Thoracic aorta (tissue), 2 donors: ENCODE measurements at places on chromosomes 5 and 9. TPM values are rescaled to one million over a fixed set of nuclear protein-coding genes. Genes with fewer than 3 reads are reported as not detected.

- peaks cover 9% of the 10 kb centered on the region for H3K4me1 ChIP-seq
- H3K4me3 ChIP-seq: no peak overlapping the region
- no peak overlapping the region for H3K27ac ChIP-seq
Observed at GRCh38 chr5:78638423-78638822, 10.1 kb downstream of the LHFPL2 start.

DNA sequence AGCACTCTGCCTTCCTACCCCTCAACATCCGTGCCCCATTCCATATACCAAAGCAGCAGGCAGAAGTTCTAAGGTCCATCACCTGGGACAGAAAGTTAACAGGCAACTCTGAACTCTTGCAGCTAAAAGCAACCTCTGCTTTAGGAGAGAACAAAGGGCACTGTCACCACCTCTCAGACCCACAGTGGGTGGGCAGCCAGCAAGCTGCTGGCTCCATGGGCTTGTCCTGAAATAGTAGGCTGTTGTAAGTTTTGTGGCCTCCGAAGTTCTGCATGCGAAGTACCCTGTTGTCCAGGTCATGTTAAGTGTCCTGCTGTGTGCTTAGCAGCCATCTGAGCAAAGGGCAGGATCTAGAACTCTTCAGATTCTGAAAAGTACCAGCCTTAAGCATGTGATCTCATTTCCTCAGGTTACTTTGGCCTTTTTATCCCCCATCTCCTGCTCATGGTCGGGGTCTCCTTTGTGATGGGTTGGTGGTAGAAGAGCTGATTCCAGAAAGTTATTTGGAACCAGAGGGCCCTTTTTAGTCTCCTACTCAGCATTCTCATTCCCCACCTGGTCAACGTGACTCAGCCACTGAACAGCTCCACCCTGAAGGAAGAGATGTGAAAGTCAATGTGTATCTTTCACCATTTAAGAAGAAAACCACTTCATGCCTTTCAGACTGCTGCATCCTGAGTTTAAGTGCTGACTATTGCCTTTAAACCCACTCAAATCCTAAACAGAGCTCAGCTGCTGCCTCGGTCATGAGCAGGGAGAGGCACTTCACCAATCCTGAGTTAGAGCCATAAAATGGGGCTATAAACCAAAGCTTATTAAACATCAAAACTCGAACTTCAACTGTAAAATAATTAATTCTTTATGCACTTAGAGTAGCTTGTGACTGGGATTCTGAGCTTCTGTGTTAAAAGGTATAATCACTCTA, 121.4 kb downstream of the DPYSL3 start:
- no peak for DNase-seq
- no peak overlapping the region for H3K27ac ChIP-seq
- no peaks in the 10 kb centered on the region for H3K27me3 ChIP-seq
- no peak overlapping the region for H3K4me3 ChIP-seq

Gene EIF4E1B
- total RNA-seq: not detected

DNA sequence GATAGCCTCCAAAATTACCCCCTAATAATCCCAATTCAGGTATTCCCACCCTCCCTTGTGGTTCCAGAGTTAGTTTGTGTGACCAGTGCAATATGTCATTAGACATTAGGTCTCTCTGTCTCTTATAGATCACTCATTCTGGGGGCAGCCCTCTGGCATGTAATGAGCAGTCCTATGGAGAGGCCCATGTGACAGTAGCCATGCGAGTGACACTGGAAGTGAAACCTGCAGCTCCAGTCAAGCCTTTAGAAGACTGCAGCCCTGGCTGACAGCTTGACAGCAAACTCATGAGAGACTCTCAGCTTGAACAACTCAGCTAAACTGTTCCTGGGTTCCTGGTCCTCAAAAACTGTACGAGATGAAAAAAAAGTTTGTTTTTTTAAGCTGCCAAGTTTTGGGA, 54.0 kb upstream of the HSPB3 start:
- H3K4me3 ChIP-seq: no peak overlapping the region
- H3K4me1 ChIP-seq: peaks cover 36% of the 10 kb centered on the region
- H3K27me3 ChIP-seq: no peaks in the 10 kb centered on the region
- H3K27ac ChIP-seq: no peak overlapping the region

DNA sequence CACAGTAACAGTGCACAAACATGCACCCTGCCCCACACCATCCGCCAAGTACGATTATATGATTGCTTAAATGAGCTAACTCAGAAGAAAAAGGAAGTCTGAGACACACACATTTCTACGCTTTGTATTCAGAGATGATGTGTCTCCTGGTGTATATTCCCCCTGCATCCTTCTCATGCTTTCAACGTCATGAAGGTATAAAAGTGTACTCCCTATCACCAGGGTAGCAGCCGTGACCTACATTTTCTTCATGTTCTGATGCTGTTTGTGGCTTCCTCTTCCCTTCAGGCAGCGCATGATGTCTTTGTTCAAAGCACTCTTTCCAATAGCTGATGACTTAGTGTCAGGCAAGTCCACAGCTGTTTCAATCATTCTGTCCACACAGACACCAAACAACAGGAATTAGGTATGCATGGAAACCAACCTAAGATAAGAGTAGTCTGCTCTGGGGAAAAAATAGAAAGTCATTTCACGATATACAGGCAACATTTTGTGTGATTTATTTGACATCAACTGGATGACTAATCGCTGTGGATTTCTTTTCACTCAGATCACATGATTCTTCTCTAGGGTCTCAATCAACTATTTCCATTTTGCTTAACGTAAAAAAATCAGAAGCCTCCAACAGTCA, 269.4 kb upstream of the PTGER4 start:
- H3K27me3 ChIP-seq: no peaks in the 10 kb centered on the region
- peaks cover 23% of the 10 kb centered on the region for H3K4me1 ChIP-seq
- no peaks in the 10 kb centered on the region for H3K36me3 ChIP-seq
- H3K4me3 ChIP-seq: peak overlapping the region; percentile 1
- no peak for DNase-seq

Gene IFT74
- total RNA-seq: 41.4 TPM
